Right atrium auricular region (tissue), 2 donors: ENCODE measurements at places on chromosomes 12 and 14. TPM values are rescaled to one million over a fixed set of nuclear protein-coding genes. Genes with fewer than 3 reads are reported as not detected.

Gene KIAA0586
- 8.9 TPM for total RNA-seq

Gene SOAT2
- total RNA-seq: not detected

Gene C12orf43
- total RNA-seq: 12.1 TPM

Gene NUP107
- total RNA-seq: 14.9 TPM
